CMK (cell line): ENCODE measurements at places on chromosomes 16 and 17.

DNA sequence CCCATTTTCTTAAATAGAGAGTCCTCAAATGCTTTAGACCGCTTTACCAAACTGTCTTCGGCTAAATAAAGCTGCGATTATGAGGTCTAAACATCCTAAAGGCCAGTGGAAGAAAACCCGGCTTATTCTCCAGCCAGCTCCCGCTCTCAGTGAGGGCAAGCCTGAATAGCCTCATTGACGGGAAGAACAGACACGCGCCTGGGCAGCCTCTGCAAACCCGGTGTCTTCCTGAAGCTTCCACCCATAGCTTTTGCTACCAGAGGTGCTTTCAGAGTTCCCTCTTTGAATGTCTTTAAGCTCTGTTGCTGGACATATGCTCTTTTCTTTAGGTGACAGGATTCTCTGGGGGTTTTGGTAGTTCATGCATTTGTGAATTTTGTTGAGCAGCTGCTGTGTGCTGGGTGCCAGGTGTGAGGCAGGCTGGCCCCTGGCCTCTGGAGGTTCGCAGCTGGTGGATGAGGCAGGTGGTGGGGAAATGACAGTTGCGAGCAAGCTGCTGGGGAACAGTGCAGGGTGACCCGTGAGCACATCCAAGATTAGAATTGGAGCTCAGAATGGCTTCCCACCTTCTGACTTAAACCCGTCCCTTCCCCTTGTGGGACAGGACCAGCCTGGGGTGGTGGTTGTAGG, 44.7 kb downstream of the CRISPLD2 start:
- no peak for DNase-seq

GRCh38 chr17:9805769-9806168, 14.4 kb upstream of the DHRS7C start:
- no peak for DNase-seq

GRCh38 chr16:9898124-9898523, 284.1 kb downstream of the GRIN2A start:
- DNase-seq = no peak

DNA sequence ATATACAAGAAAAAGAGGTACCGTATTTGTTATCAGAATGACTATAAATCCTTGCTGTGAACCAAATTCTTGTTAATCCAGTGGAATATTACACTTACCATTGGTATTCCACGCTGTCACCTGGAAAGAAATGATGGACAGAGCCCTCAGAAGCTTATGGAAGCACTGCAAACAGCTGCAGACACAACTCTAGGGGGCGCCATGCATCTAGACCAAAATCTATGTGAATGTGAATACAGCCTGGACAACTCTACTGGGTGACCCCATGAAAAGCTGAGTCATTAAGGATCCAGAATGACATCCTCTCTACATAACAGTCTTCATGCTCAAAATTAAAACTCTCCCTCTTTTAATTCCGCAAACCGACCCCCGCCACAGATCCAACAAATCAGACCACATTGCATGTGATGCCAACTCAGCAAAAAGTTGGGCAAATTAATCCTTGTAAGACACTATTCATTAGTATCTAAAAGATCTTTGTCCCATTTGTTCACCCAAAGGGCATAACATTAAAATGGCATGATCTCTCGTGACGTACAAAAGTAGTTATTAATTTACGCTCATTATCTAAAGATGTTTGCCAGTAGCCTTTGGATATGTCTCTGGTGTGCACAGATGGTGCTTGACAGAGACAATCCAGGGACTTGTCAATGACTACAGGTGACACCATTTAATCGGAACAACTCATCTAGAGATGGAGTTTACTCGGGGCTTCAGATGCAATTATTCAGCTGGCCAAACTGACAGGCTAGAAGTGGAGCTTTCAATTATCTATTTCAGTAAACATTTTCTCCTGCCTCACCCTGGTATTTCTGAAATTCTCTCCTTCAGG, 552.7 kb upstream of the PSMD7 start:
- no peak for DNase-seq

- DNase-seq = no peak
Observed at GRCh38 chr17:4899341-4900230, at the start of gene C17orf107. Gene C17orf107 (plus strand): TSS chr17:4899536. CDS start chr17:4899763, 227 bp downstream.

DNA sequence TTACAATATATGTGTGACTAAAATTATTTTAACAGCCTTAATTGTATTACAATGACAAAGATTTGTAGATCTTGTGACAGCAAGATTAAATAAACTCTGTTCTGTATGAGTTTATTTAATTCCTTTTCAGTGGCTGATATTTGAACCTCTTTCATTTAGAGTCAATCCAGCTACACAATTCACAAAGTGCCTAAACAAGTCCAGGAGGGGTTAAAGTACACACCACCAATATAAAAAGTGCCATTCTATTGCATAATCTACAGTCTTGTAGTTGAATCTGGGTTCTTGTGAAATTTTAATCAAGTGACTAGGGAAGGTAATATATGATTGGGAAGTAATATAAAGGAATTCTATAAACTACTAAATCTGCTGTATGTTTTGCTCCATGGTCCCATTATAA, 3.9 kb upstream of the NFAT5 start:
- DNase-seq = no peak

GRCh38 chr17:69473841-69474831, 59.6 kb downstream of the MAP2K6 start:
- DNase-seq = no peak

- no peak for DNase-seq
Observed at GRCh38 chr17:29715680-29716079, 93.0 kb upstream of the CORO6 start.

- no peak for DNase-seq
Observed at GRCh38 chr16:56997264-56997663, 7.9 kb downstream of the NLRC5 start.

GRCh38 chr17:29433541-29433940, 43.4 kb downstream of the TAOK1 start:
- peak; percentile 50 for DNase-seq

GRCh38 chr17:5500589-5501391, 14.4 kb downstream of the MIS12 start:
- DNase-seq = peak; percentile 11

GRCh38 chr16:1287982-1288670, 21.3 kb upstream of the UBE2I start:
- DNase-seq = no peak

DNA sequence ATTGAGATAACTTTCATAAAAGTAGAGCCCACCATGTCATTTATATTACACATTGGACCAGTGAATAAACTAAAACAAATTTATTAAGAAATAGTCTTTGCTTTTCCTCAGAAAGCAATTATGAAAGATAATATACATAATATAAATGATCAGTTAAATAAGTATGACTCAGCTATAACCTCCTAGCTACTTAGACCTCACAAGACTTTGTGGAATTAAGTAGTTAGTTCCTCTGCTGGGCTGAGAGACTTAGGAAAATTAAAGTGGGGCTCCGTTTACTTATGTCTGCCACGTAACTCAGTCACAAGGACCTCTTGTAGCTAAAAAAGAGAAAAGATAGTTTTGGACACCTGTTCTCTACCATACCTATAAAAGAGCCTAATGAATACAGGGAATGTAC, 76.9 kb downstream of the MRTFB start:
- DNase-seq = no peak

DNA sequence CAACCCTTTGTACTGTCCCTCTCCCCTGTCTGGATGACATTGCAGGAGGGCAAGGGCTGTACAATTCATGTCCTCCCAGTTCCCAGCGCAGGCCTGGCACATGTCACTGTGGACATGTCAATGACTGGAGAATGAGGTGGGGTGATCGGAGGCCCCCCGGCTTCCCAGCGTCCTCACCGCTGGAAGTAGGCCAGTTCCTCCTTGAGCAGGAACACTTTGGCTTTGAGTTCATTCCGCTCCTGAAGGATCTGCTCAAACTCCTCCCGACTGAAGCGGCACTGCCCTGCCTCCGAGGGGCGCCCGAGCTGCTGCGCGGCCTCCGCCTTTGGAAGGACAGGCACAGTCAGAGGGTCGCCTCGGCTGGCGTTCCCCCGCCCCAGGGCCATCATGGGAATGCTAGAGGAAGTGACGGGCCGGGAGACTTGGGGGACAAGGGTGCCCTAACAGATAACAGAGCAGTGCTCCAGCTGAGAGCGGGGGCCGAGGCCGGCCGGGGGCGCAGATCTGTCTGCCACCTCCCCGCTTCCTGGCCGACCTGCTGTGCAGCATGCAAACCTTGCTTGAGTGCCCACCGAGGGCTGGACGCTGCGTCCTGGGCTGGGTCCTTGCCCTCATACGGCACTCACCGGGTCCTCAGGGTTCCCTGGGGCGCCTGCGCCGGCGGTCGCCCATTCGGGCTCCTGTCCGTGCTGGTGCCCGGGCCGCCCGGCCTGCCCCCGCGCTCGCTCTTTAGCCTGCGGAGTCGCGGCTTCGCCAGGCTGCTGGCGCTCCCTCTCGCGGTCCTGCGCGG, 1.3 kb downstream of the RILP start:
- DNase-seq = no peak

- DNase-seq = no peak
Observed at GRCh38 chr16:72568502-72568901, 396.5 kb upstream of the PMFBP1 start.

DNA sequence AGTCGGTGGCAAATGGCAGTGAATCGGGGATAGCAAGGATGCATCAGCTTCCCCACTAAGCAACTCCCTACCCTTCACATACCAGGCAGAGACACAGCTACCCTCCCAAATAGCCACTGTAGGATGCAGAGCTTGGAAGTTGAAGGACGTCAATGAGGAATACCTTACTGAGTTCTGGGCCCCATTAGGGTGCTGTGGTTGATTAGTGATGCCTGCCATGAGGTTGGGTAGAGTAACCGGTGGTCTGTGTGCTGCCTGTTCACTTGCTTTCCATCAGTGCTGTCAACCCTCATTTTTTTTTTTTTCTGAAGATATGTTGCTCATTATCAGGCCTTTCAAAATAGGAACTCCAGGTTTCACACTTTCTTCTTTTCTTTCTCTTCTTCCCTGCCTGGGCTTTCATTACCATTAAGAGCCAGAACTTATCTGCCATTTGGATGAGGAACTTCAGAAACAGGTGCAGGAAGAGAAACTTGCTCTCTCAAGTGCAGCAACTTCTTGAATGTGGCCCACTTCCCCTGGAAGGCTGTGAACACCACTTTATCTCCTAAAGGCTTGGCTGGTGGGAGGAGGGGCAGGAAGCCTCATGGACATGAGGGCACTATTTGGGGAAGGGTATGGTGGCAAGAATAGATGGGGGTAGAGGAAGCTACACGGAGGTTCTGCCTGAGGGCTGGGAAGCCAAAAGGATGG, 183.5 kb downstream of the NTN1 start:
- DNase-seq = peak; percentile 60

GRCh38 chr17:19904412-19904811, 36.7 kb upstream of the ULK2 start:
- no peak for DNase-seq

GRCh38 chr17:8048236-8048635, 9.4 kb downstream of the ALOX15B start:
- no peak for DNase-seq

GRCh38 chr17:18314059-18314730, 599 bp downstream of the TOP3A start:
- no peak for DNase-seq

GRCh38 chr16:12092544-12092921, 116.0 kb downstream of the SNX29 start:
- no peak for DNase-seq

DNA sequence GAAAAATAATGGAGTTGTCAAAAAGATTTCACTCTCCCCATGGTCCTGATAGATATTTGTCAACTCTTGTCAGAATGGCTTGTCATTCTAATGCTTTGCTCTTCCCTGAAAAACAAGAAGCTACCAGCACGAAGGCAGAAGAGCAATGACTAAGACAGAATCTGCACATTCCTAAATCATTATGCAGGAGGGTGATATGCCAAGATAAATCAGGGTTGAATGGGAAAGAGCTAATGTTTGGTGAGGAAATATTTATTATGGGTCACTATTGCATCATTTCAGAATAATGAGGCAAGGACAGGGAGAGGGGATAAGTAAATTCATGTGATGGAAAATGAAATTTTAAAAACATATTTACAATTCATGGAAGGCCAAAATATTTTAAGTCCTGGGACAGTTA, 297.5 kb upstream of the XYLT1 start:
- DNase-seq = no peak

- no peak for DNase-seq
Observed at GRCh38 chr17:61409301-61410112, 9.9 kb downstream of the TBX2 start.

GRCh38 chr17:33142705-33143299, 150.3 kb downstream of the ASIC2 start:
- peak; percentile 3 for DNase-seq

- peak; percentile 60 for DNase-seq
Observed at GRCh38 chr16:10876799-10877341, at the start of gene CIITA. Gene CIITA (plus strand): TSS chr16:10877202. CDS start chr16:10877331, 129 bp downstream.

DNA sequence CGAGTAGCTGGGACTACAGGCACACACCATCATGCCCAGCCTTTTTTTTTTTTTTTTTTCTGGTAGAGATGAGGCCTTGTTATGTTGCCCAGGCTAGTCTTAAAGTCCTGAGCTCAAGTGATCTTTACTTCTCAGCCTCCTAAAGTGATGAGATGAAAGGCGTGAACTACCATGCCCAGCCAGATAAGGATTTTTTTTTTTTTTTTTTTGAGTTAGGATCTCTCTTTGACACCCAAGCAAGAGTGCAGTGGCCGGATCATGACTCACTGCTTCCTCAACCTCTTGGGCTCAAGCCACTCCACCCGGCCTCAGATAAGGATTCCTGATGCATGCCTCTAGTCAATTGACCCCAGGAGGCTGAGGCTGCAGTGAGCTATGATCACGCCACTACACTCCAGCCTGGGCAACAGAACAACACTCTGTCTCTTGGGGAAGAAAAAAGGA, 11.2 kb upstream of the PLEKHG4 start:
- peak; percentile 91 for DNase-seq

- DNase-seq = no peak
Observed at GRCh38 chr17:2718150-2718938, 6.8 kb upstream of the CLUH start.

GRCh38 chr17:42521036-42521435, 15.0 kb upstream of the NAGLU start:
- no peak for DNase-seq

- no peak for DNase-seq
Observed at GRCh38 chr16:84029297-84030047, 13.1 kb downstream of the SLC38A8 start.

GRCh38 chr16:85461022-85461813, 151.9 kb upstream of the GSE1 start:
- no peak for DNase-seq
